Left cardiac atrium (tissue), 4 donors: ENCODE measurements at places on chromosomes 12 and 14. TPM values are rescaled to one million over a fixed set of nuclear protein-coding genes. Genes with fewer than 3 reads are reported as not detected.

The CCDC175 gene
- total RNA-seq = not detected

The SALL2 gene
- 3.3 TPM for total RNA-seq

The CALCOCO1 gene
- total RNA-seq = 160 TPM

DNA sequence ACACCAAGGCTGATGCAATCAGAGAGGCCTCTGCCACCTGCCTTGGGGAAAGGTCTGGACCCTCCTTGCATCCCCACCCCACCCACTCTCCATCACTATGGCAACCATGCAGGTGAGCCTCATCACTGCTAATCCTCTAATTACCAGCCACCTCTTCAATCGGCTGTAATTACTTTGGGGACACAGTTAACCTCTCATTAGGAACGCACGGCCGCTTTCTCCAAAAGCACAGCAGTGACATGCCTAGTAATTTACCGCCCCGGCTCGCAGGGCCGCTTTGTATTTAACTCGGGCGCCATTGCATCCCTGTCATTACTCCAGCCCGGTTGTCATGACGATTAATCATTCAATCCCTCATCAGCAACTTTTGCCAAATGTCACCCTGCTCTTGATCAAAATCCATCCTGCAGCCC, 36.3 kb upstream of the FAM222A start:
- DNase-seq = no peak

- no peak for DNase-seq
Measured at GRCh38 chr14:69626132-69626500, 14.7 kb downstream of the SUSD6 start.

DNA sequence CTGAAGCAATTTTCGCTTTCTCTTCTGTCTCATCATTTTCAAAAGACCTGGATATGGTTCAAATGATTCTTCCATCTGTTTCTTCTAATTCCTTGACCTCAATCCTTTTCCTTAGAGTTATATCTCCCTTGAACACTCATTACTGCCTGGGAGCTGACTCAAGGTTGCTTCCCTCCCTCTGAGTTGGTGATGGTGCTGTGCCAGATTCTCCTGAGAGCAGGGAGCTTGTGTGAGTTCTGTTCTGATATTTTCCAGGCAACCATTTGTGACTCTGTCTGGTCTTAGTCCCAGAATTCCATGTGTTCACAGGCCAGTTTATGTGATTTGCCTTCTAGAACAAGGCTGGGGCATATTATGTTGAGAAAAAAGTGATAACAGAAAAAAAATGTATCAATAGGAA, 505.1 kb upstream of the SYT1 start:
- DNase-seq = no peak

DNA sequence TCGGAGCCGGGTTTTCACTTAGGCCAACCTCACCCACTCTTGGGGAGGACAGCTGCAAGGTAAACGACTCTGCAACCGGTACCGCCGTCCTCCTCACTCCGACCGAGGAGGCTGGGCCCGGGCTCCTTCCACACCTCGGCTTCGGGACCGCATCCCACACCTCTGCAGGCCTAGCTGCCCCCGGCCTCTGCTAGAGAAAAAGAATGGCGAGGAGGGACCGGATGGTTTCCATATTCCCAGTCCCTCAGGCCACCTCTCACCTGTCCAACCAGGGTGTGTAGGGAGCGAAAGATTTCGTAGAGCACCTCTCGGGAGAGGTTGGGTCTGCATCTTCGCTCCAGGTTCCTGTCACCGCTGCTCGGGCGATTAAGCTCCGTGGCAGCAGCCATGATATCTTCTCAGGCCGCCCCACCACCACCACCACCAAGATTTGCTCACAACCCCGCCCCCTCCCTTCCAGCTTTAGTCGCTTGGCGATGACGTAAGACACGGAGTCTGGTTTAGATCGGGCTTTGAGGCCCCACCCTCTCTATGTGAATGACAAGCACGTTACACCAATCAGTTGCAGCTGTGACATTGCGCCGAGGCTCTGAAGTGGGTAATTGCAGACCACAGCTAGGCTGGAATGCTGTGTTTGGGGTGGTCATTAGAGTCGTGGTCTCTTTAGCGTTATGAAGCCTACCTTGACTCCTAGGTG, at the start of gene MBIP:
TSS of gene MBIP (minus strand) at position 438 of the 697 bp plus-strand sequence. CDS start at position 389, 49 bp downstream.
- DNase-seq = peak; percentile 93
